ENCODE measurements at places on chromosomes 1 and 21.

GRCh38 chr1:26900815-26901511, 696 bp upstream of the GPATCH3 start:
- no peak for DNase-seq

DNA sequence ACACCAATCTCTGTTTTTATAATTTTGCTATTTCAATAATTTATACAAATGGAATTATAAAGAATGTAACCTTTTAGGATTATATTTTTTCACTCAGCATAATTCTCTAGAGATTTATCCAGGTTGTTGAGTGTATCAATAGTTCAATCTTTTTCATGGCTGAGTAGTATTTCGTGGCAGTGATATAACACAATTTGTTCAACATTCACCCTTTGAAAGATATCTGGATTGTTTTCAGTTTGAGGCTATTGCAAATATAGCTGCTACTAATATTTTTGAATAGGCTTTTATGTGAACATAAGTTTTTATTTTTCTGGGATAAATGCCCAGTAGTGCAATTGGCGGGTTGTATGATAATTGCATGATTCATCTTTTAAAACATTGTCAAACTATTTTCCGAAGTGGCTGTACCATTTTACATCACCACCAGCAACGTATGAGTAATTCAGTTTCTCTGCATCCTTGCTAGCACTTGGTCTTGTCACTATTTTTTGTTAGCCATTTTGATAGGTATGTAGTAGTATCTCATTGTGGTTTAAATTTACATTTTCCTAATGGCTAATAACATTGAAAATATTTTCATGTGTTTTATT, 55.6 kb upstream of the ABCD3 start:
- DNase-seq, result no peak

GRCh38 chr1:198123133-198123532, 33.7 kb upstream of the NEK7 start:
- DNase-seq, result no peak

GRCh38 chr1:15837931-15838330, 9.6 kb upstream of the SPEN start:
- DNase-seq, result peak; percentile 23

DNA sequence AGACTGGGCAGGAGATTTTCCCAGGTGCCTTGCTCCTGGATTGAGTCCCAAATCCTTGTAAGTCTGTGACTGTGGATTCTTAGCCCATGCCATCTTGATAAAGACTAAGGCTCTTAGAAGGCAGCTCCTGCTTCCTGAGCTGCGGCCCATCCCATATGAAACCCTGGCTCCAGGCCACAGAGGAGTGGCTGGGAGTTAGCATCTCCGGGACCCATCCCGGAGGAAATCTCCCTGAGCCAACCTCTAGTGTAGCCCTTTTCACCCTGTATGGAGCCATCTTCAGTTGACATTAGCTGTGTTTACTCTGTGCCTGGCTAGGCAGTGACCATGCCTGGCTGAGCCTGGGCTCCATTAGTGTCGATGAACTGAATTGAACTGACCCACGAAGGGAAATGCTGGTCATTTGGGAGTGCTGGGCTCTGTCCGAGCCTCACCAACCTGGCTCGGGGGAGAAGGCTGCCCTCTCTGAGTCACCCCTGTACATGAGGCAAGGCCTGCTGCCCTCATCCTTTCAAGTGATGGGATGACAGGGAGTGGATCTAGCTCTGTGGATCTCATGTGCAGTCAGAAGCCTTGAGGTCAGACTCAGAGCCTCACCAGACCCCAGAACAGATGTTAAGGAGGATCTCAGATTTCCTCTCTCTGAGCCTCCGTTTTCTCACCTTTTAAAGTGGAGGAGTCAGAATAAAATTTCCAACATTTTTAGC, 37.5 kb downstream of the LGR6 start:
- no peak for DNase-seq

DNA sequence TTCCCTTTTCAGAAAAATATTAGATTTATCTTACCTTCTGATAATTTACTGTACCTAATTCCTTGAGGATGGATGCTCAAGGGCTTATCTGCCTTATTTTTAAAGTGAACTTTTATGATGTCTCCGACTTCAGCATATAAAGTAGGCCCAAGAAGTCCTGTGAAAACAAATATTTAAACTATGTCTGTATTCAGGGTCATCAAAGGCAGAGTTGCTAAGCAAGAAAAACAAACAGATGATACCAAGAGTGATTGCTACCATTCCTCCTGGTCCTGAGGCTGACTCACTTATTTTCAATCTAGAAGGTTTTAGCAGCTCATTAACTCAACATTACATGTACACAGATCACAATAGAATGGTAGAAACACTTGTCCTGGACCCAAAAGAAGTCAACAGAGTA, 14.1 kb downstream of the F5 start:
- no peak for DNase-seq

DNA sequence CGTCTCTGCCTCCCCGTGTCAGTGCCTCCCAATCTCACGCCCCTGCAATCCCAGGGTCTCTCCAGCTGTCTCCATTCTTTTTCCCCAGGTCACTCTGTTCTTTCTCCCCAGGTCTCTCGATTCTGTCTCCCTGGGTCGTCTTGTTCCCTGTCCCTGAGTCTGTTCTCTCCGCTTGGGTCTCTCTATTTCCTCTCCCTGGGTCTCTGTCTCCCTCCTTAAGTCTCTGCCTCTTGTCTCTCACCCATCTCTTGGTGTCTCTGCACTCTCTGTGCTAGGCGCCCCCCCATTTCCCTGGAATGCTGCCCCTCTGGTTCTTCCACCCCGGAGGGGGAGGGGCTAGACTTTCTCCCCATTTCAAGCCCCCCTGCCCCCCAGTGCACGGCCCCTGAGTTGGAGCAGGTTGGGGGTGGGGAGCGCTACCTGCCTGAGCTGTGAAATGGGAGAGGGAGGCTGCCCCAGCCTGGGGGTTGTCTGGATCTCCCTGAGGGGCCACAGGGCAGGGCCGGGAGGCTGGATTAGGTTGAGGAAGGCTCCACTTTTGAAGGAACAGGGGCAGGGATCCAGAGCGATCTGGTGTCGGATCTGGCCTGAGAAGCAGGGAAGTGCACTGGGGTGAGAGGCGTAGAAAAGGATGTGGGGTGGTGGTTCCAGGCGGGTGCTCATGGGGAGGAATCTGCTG, 1.4 kb downstream of the PTPRF start:
- peak; percentile 64 for DNase-seq

DNA sequence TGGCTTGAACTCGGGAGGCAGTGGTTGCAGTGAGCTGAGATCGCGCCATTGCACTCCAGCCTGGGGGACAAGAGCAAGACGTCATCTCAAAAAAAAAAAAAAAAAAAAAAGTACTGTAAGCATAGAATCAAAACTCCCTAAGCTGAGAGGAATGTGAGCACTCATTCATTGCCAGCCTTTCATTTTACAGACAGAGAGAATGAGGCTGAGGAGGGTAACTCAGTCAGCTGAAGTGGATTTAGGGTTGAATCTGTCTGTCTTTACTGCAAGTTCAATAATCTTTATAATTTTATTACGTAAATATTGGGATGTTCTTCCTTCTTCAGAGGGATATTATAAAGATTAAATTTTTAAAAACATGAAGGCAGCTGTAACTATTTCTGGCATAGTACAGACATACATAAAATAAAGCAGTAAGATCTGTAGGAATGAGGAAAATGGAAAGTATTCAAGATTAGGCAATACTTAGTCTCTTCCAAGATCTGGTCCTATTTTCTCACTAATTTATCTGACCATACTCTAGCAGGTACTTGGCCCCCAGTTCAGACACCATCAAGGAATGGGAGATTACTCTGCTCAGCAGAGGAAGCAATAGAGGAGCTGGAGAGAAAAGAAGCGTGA, 24.1 kb upstream of the MNDA start:
- no peak for DNase-seq

GRCh38 chr1:1489861-1490260, 18.3 kb downstream of the ATAD3B start:
- DNase-seq, result no peak

- DNase-seq, result no peak
Observed at GRCh38 chr1:208928349-208929010, 655.0 kb upstream of the CAMK1G start.

- DNase-seq, result no peak
Observed at GRCh38 chr1:52892424-52893215, 28.9 kb downstream of the ECHDC2 start.

DNA sequence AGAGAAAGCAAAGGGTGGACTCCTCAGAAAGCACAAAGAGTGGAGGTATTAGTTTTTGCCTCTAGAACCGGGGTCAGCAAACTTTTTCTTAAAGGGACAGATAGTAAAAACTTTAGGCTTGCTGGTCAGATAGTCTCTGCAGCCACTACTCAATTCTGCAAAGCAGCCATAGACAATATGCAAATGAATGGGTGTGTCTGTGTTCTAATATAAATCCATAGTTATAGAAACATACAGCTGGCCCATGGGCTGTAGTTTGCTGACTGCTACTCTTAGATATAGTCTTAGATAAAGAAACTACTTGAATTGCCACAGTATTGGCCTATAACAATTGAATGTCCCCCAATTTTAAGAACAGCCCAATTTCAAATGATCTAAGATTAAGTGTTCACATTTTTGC, 101.6 kb upstream of the CACHD1 start:
- no peak for DNase-seq

DNA sequence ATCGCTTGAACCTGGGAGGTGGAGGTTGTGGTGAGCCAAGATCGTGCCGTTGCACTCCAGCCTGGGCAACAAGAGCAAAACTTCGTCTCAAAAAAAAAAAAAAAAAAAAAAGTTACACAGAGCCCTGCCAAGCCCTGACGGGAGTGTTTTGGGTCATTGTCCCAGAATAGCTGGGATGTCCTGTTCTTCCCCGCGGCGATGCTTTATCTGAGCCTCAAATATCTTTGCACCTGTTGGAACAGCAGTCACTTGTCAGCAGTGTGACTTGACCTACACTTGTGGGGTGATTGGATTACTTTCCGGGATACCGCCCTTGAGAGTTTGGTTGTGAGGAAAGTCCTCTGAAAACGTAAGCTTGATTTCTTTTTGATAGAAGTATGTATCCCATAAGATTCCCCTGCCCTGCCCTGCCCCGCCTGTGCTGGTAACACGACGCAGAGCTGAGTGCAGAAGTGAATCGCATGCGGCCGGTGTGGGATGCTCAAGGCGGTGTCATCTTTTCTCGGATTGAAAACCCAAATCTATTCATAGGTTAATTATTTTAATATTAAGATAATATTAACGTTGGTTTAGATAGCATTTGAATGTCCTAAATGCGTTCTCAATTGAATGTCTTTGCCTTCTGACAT, 50.9 kb downstream of the PCNT start:
- no peak for DNase-seq

GRCh38 chr1:39283858-39284257, 79.4 kb downstream of the MACF1 start:
- DNase-seq, result no peak

DNA sequence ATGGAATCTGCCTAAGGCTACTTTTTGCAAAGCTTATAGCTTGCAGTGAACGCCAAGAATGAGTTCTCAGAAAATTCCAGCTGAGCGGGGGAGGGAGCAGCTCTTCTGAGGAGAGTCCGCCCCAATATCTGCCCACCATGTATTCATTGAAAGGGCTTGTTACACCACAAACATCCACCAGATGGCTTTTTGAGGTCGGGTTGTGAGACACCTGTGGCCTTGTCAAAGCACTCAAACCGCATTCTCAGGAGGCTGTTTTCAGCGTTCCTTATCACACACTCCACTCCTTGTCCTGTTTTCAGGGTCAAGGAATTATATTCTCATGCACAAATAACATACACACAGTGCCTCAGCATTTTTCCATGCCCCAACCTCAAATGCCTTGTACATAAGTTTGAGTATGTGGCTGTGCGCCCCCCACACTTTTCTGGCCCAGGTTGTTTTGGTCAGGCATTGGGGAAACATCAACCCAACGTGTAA, 3.9 kb upstream of the C4BPB start:
- DNase-seq, result no peak

DNA sequence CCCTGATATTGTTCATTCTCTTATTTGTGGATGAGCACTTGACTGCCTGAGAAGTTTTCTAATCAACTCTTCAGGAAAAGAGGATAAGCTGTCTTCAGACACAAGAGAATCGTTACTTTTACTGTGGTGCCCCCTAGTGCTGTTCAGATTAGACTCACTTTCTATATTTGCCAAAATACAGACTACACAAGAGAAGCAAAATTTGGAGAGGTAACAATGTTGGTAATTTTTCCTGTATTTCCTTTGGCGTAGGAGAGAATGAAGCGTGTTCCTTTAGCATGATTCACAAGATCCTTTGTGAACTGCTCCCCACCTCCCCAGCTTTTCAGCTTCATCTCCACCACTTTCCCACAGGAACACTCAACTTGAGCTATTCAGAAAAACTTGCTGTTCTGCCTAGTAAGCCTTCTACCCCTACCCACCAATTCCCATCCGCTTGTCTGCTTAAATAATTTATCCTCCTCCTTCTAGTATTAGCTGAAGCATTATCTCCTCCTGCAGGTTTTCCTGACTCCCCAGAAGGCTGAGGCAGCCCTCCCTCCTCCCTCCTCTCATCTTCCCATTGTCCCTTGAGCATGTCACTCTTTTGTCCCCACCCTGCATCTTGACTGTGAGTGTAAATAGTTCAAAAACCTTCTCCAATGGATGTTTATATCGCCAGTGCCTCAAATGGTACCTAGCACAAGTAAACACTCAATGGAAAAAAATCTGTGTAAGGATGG, 4.5 kb downstream of the TNFSF4 start:
- no peak for DNase-seq

- no peak for DNase-seq
Observed at GRCh38 chr1:107802654-107803053, 162.3 kb downstream of the VAV3 start.

GRCh38 chr1:184640505-184640904, 114.2 kb downstream of the EDEM3 start:
- DNase-seq, result no peak

GRCh38 chr21:15776818-15777217, 47.0 kb downstream of the USP25 start:
- DNase-seq, result no peak

DNA sequence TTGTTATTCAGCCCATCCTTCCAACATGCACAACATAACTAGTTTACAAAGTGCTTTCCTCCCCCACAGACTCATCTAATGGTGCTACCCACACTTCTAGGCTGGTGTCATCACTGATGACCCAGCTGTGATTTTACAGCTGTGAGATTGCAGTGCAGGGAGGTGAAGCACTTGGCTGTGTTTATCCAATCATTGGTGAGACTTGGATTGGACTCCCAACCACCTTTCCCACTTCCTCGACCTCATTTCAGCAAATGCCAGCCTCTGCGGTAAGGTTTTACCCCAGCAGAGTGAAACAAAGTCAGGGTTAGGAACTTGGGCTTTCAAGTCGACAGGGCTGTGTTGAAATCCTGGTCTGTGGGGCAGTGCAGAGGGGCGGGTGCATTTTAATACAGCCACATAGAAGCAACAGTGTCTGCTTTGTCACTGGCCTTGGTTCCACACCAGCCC, 22.1 kb downstream of the ECHDC2 start:
- no peak for DNase-seq
